ENCODE measurements at places on chromosomes 3 and 15.
A peak's percentile ranks its signal among the peaks of the same experiment; 100 is the strongest.

DNA sequence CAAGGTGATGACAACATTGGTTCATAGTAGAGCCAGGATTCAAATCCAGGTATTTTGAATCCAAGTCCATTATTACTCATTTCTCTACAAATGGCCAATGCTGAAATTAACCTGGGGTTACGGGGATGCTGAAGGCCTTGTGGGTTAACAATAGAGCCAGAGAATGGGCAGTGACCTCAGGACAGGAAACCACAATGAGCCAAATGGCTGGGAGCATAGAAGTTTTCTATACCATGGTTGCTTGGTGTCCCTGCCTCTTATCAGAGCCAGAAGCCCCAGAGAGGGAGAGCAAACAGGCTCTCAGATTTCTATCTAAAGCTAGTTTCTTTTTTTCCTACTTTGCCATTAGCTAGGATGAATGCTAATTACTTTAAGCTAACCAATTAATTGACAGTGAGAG, 82.3 kb downstream of the TNIK start:
- DNase-seq = no peak

GRCh38 chr15:84868037-84868880, 16.2 kb upstream of the SLC28A1 start:
- DNase-seq = no peak

- DNase-seq = peak; percentile 6
These were observed 1.7 kb downstream of the SHOX2 start for GRCh38 chr3:158104431-158104921.

DNA sequence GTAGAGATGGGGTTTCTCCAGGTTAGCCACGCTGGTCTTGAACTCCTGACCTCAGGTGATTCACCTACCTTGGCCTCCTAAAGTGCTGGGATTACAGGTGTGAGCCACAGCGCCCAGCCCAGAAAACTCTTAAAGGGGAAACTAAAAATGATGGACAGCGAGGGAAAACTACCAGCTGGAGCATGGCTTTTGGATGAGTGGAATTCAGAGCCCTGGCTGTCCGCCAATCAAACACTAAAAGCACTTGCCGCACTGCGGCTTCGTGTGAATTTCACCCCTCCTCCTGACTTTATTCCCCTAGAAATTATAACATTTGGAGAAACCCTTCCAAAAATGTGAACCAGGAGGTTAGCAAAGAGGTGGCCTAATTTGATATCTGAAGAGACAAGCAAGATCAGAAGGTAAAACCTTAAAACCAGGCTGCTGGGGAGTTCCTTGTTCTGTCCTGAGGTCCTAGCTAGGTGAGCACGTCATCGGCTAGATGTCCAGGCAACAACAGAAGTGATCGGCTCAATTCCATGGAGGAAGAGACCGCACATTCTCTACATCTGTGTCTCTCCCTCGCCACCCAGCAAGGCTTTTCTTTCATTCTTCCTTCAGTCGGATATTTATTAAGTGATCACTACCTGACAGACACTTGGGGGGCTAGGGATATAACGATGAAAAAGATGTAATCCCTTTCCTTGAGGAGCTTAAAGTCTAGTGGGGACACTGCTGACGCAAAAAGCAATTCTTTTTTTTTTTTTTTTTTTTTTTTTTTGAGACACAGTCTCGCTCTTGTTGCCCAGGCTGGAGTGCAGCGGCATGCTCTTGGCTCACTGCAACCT, 1.7 kb downstream of the TM4SF19 start:
- no peak for DNase-seq

GRCh38 chr15:86916671-86917360, 837.1 kb downstream of the AGBL1 start:
- DNase-seq = peak; percentile 72

DNA sequence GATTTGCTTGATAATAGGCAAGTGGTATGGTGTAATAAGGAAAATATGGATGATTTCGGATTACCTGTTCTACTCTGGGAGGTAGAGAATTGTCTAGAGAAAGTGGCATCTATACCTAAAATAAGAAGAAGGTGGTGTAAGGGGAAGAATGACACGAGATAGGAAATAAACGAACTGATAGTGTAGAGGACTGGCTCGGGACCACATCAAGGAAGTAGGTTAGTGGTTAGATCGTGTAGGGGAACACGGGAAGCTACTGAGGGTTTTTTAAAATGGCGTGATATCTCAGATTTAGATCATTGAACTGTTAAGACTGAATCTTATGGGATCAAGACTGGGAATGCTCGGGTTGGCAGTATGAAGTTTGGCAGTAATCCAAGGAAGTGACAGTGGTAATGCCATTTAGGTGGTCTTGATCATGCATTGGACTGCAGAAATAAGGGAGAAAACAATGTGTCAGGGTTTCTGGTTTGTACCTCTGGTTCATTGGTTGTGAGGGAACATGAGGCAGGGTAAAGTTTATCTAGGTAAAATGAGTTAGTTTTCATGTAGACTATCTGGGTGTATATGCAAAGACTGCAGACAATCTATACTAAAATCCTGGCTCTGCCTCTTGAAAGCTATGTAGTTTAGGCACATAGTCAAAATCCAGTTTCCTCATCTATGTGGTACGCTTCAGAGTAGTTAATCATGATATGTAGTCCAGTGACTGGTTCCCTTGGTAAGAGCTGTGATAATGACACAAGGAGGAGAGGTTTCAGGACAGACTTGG, 7.4 kb downstream of the RPL14 start:
- no peak for DNase-seq

GRCh38 chr15:100201376-100202280, 140.1 kb downstream of the ADAMTS17 start:
- peak; percentile 55 for DNase-seq

DNA sequence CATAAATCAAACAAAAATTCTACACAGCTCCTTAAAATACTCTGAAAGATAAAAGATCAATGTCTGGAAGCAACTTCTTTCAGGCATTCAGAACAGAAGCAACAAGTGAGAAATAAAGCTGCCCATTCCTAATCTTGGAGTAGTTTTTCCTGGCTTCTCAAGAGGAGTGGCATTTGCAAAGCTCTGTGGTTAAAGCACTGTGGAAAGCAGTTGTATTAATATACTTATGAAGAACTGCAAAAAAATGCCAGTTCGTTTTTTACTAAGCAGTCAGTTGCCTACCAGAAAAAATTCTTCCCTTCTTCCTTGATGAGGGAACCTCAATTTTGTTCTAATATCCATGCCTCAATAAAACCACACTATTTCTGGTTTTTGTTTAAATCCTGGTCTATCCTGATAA, 197.8 kb downstream of the TNIK start:
- no peak for DNase-seq

GRCh38 chr3:147851062-147851461, 441.9 kb downstream of the ZIC1 start:
- no peak for DNase-seq

DNA sequence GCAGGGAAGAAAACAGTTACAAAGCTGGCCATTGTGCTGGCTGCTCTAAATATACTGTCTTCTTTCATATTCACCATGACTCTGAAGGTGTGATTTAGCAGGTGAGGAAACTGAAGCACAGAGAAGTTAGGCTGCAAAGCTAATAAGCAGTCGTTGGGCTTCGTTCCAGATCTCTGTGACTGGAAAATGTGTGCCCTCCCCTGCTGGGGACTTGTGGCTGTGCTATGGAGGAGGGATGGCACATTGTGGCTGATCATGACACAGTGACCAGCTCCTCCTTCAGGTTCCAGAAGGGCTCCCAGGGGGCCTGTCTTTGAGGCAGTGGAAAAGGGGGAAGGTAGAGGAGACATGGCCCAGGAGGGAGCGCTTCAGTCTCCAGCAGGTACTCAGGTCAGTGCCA, 19.2 kb downstream of the PXK start:
- no peak for DNase-seq

DNA sequence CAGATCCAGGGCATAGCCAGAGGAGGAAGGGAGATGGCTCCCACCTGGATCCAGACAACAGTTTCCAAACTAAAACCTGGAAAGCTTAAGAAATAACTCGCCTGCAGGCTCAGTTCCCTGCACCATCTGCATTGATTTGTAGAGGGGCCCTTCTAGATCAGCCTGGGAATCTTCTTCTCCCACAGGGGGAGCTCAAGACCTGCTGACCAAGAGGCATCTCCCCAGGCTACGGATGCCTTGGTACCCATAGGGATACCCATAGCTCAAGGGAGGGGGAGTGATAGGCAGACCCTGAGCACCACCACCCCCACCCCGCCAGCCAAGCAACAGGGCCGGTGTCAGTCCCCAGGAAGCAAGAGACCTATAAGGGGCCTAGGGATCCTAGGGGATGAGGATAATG, 28.0 kb upstream of the DCLK3 start:
- peak; percentile 29 for DNase-seq

DNA sequence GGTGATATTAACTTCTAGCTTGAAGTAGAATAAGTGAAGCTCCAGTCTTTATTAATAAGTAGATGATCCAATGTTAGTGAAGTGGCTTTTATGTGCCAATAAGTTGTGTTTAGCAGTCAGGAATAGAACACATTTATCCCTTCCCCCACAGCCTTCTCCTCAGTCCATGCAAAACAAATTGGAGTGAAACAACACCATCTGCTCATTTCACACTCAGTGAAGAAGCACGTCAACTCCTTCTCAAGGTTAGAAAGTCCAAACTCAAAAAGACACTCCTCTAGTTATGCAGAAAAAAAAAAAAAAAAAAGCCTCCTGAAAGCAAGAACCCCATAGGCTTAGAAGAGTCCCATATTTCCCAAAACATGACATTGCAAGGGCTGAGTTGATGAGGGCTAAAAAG, 18.0 kb upstream of the NEO1 start:
- no peak for DNase-seq

GRCh38 chr3:197686899-197687298, 49.8 kb downstream of the RUBCN start:
- no peak for DNase-seq

DNA sequence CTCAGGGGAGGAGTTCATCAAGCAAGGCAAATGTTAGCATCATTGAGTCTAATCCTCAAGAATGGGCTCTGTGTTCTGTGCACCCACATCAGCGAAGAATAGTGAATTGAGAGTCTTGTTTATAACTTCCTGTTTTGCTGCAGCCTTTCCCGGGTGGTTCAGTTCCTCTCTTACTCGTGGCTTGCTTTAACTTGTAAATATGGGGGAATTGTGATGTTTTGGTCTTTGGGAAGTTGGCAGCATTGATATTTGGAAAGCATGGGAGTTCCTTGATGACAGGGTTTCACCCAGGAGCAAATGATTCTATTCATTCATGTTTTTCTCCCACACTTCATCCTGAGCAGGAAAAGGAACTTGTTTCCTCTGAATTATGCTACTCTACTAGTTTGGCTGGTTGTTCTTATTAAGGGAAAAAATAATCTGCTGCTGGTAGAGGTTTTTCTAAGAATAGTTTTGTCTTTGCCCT, 40.4 kb downstream of the GPD1L start:
- peak; percentile 39 for DNase-seq

DNA sequence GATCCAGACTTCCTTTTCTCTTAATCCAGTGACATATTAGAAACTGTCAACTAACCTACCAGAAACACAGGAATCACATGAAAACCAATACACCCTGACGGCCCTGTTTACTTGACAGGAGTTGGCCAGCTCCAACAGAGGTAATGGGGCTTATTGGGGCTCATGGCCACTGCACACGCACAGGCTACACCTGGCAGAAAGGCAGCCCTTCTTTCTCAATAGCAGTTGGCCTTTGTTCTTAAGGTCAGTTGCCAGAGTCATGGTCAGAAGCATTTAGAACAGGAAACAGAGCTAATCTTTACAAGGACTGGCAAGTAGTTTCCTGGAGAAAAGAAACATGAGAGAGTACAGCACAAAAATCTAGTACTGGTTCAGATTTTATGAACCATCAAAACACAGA, 181.8 kb downstream of the MAGI1 start:
- DNase-seq = no peak

GRCh38 chr3:67288466-67289106, 290.5 kb downstream of the KBTBD8 start:
- no peak for DNase-seq

GRCh38 chr15:27646531-27646930, 452.6 kb downstream of the OCA2 start:
- DNase-seq = no peak

DNA sequence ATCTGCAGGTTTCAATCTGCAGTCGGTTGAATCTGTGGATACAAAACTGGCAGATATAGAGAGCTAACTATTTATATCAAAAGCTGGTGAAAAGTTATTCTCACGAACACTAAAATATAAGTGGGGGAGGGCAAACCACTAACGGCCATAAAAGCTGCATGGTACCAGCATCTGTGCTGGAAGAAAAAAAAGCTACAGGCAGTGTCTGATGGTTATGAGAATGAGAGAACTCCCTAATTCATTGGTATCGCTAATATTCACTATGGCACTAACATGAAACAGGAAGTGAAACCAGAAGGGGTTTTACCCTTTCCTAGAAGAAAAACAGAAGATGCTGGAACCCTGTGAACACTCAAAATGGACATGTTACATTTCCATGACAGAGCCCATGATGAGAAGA, 15.9 kb downstream of the CEP70 start:
- DNase-seq = peak; percentile 27

DNA sequence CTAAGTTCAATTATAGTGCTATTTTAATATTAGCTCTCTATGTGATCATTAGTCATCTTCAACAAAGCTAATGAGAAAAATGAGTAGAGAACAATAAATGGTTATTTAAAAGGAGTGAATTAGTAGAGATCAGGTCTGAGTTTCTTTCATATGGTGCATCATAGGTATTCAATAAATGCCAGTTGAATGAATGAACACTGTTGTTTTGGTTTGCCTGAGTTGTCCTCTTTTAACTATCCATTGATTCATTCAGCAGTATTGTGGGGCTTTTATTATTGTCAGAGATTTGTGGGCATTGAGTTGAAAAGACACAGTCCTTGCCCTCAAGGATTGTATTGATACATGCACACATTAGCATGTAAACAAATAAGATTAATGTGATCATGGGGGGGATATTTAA, 88.2 kb downstream of the AGBL1 start:
- DNase-seq = no peak

DNA sequence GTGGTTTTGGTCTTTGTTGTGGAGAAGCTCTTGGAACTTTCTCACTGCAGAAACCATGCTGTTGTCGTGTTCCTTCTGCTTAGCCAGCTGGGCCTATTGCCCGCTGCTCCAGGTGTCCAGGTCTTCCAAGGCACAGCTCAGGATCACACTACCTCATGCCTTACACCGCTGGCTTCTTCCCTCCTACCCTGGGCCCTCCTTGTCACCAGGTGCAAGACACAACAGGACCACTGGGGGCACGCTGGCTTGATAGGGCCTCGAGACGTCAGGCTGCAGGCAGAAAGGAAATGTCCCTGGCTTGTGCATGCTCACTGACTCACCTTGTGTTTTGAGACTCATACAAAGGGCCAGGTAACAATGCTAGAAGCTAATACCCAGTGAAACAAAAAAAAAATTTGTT, 32.3 kb downstream of the PAQR9 start:
- DNase-seq = peak; percentile 18

DNA sequence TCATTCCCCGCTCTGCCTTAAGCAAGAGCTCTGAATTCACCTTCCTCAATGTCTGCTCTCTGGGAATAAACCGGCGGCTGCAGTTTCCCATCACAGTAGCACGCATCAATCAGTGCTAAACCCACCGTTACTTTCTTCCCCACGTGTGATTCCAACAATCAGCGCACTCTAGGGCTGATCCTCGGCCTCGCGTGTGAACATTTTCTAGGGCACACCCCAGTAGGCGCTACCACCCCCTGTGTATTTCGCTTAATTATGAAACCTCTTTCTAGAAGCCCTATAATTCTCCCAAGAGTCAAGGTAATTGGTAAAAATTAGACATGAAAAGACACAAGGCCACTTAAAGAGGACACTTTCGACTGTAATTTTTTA, 87.5 kb downstream of the RFTN1 start:
- DNase-seq = no peak

GRCh38 chr3:156728267-156728985, 54.0 kb downstream of the TIPARP start:
- peak; percentile 60 for DNase-seq

Data from RPMI7951 (cell line).